IMR-90 (cell line): ENCODE measurements at places on chromosomes 6 and 20. TPM values are rescaled to one million over a fixed set of nuclear protein-coding genes. Genes with fewer than 3 reads are reported as not detected.

DNA sequence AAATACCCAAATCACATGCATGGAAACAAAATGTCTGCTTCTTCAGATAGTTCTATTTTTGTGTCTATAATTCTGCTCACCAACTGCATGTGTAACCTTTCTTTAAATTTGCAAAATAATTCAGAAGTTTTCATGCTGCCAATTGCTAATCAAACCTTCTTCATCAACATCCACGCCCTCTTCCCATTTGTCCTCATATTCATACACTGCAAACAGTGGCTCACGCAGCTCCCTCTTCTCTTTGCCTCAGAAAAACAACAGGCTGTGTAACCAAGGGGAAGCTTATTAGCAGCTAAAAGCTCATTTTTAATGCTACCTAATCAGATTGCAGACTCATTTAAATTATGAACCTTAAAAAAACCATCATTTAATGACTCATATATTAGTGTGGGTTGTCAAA lies 555.0 kb upstream of the EPHA7 start:
- DNase-seq, result no peak

DNA sequence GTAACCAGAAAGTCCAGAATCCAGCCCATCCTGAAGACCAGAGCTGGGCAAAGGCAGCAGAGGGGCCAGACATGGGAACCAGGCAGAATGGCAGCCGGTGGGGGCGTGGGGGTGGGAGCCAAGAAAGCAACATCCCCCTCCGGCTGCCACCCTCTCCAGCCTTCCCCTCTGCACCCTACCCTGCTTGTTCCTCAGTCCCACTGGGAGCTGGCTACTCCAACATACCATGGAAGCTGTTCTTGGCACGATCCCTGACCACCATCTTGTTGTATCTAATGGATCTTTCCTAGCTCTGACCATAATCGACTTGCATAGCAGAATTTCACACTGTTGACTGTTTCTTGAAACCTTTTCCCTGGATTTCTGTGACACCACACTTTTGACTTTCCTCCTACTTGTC lies 30.2 kb downstream of the ADA start:
- DNase-seq, result no peak

GRCh38 chr20:1537731-1538058 lies 19.8 kb downstream of the SIRPD start:
- DNase-seq, result no peak

GRCh38 chr6:129539032-129539431 lies 170.9 kb downstream of the ARHGAP18 start:
- DNase-seq, result no peak

DNA sequence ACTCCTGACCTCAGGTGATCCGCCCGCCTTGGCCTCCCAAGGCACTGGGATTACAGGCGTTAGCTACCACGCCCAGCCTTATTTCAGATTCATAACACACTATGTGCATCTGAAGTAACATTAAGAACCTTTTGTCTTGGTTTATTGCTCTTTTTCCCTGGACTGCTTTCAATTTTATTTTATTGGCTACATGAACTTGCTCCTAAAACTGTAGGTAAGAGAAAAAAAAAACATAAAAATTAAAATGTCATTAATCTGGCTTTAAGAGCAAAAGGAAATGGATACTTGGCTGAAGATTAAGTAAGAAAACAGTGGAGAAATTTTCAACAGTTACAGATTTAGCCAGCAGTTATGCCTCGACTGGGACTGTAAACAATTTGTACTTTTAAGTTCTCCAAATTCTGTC lies 62.5 kb downstream of the GJA1 start:
- no peak for DNase-seq

GRCh38 chr6:103862297-103862696 lies 997.4 kb downstream of the HACE1 start:
- no peak for DNase-seq

DNA sequence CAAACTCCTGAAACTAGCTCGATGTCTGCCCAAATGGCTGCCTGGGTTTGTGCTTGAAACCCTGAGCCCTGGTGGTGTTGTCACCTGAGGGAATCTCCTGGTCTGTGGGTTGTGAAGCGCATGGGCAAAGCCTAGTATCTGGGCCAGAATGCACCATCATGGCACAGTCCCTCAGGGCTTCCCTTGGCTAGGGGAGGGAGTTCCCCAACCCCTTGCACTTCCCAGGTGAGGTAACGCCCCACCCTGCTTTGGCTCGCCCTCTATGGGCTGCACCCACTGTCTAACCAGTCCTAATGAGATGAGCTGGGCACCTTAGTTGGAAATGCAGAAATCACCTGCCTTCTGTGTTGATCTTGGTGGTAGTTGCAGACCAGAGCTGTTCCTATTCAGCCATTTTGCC lies 152.9 kb upstream of the MAP3K7 start:
- DNase-seq, result no peak

DNA sequence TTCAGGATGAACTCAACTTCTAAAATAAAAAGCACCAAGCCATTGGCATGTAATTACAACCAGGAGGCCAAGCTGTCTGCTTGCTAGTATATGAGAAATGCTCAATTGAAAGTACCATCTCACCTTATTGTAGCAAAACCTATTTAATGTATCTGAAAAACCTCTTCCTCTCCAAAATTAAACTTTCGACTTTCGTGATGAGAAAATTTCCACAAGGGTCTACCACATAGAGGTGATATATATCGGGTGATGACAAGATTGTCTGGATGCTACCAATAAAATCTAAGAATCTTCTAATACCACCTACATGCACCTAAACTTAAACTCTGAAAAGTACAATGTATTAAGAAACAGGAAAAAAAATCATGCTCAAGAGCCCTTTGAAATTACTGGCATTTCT lies 74.2 kb downstream of the ATXN1 start:
- no peak for DNase-seq

- DNase-seq, result no peak
Observed at GRCh38 chr20:40471261-40471629, 217.8 kb downstream of the MAFB start.

GRCh38 chr6:113208726-113209125 lies 648.4 kb upstream of the MARCKS start:
- no peak for DNase-seq

GRCh38 chr6:4224067-4224978 lies 88.9 kb upstream of the ECI2 start:
- DNase-seq, result peak; percentile 51

GRCh38 chr6:135953818-135954217 lies 102.3 kb downstream of the PDE7B start:
- DNase-seq, result no peak

Gene TGM3
- total RNA-seq, result not detected in 2 replicates

Gene IP6K3
- 0.18 and 0.28 TPM in 2 replicates for total RNA-seq

Gene FNDC1
- not detected in 2 replicates for total RNA-seq

Gene UNC5CL
- total RNA-seq, result not detected in 2 replicates

Gene CDK5RAP1
- 22.2 and 28.1 TPM in 2 replicates for total RNA-seq

Gene CST2
- not detected in 2 replicates for total RNA-seq

Gene TBXT
- not detected in 2 replicates for total RNA-seq

Gene KPNA5
- 5.9 and 9.4 TPM in 2 replicates for total RNA-seq

Gene OPRM1
- total RNA-seq, result not detected in 2 replicates
